GM04503 (cell line): ENCODE measurements at places on chromosomes 7 and 10.

DNA sequence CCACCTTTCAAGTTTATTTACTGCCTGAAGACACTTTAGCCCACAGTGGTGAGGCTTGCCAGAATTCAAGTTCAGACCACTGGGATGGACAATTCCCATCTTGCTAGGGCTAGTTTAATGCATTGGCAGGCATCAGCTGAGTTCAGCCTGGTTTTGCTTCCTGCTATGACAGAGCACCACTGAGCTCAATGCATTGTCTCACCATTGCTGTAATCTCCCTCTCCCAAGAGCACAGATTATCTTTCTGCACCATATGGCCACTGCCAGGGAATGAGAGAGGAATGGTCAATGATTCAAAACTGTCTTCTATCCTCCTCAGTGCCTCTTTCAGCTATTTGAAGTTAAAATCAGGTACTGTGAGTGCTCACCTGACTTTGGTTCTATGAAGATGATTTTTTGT lies 160.8 kb downstream of the XPNPEP1 start:
- DNase-seq: no peak

- DNase-seq: no peak
These were observed 651.1 kb downstream of the SORCS3 start for GRCh38 chr10:105292236-105292635.

- no peak for DNase-seq
These were observed 299.7 kb upstream of the AKR1E2 start for GRCh38 chr10:4526311-4526731.

DNA sequence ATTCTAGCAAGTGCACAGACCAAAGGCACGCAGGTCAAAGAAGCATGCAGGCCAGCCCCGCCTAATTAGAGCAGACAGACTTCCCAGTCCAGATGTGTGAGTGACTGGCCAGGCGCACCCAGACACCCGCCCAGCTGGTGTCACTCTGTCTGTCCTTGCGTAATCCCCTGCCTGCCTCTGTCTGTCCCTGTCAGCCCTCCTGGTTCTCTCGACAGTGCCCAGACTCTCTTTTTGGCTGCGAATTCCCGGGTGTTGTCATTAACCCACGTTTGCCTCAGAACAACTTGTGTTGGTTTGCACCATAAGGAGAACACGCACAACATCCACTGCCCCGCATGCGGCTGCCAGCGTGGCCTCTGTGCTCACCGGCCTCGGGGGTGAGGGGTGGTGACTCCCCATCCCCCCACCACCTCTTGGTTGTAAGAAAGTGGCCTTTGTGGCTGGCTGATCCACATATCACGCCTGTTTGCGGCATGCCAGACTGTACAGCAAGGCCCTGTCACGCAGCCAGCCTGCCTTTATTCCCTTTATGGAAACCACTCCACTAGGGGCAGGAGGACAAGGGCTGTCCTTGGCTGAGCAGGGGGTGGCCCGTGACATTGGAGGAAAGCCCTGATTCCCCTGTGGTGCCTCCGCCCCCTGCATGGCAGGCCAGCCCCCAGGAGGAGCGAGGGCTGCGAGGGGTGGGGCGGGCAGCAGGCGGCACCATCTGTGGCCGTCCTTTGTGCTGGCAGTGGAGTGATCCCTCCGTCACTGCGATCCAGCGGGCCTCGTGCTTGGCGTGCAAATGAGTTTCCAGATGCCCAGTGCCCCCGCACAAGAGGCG lies 72.8 kb upstream of the PPIF start:
- DNase-seq: peak; percentile 45

DNA sequence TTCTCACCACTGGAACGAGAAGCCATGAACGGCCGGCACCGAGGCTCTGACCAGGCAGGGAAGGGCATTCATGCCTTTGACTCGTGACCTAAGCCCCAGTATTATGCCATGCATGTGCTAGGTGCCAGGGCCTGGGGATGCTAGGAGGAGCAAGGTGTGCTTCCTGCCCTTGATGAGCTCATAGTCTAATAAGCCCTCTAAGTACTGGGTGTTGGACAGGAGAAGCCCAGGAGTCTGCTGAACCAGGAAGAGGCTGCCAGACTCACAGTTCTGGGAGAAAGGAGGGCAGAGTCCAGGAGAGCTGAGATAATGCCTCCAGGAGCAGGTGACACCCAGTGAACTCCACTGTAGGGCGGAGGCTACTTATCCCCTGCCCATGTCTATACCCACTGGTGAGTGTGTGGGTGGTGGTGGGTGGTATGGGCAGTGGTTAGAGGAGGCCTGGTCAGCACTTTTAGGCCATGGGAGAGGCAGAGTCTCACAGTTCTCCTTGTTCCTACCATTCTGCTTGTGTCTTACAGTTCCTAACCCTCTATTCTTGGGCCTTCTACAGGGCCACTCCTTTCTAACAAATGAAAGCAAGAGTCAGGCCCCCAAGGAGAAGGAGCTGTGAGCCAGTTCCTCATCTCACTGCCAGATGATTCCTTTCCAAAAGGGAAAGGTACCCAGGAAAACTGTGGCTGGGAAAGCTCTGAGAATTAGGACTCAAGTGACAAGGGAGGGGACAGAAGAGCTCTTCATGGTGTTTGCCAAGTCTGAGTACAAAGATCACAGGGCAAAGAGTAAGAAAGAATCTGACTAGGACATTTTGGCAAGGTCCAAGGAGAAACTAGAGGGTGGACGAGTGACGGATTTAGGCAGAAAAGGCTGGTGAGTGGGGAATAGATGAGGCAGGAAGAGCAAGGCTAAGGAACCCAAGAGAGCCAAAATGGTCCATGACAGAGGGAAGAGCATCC lies 3.6 kb upstream of the MXI1 start:
- no peak for DNase-seq

- DNase-seq: no peak
These were observed 164.6 kb downstream of the ADARB2 start for GRCh38 chr10:1572519-1573333.

DNA sequence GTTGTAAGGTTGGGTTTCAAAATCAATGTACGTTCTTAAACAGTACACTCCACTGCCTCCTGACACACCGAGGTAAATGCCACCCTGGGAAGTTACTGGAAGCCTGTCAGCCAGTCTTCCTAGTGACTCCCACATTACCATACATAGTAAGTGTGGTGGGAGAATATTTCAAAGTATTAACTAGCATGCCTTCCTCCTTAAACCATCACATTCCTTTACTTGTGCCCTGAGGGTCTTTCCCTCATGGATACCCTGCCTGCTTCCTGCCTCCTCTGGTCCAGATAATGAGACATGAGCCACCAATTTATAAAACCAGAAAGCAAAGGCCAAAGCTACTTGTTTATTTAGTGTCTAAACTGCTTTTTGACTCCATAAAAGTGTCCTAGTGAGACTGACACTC lies 23.3 kb upstream of the SORCS3 start:
- no peak for DNase-seq

- no peak for DNase-seq
These were observed 9.4 kb downstream of the ABCC2 start for GRCh38 chr10:99791831-99792230.

DNA sequence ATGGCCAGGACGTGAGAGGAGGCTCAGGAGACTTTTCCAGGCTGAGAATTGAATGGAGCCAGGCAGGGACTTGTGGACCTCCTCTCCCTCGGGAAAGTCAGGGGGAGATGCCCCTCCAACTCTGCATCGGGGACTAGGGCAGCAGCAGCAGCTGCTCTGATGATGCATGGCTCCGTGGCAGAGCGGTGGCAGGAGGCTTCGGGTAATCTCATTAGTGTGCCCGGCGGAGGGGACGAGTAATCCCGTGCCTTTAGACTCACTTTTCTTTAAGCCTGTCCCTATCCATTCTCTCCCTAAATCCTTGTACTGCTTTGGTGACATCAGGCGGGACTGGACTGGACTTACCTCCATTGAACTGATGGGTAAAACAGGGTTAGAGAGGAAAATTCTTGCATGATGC lies 75.1 kb downstream of the ZMIZ1 start:
- no peak for DNase-seq

- no peak for DNase-seq
These were observed 173.0 kb upstream of the ADCY1 start for GRCh38 chr7:45401155-45401554.

- no peak for DNase-seq
These were observed 45.4 kb upstream of the CACNB2 start for GRCh38 chr10:18094793-18095192.

DNA sequence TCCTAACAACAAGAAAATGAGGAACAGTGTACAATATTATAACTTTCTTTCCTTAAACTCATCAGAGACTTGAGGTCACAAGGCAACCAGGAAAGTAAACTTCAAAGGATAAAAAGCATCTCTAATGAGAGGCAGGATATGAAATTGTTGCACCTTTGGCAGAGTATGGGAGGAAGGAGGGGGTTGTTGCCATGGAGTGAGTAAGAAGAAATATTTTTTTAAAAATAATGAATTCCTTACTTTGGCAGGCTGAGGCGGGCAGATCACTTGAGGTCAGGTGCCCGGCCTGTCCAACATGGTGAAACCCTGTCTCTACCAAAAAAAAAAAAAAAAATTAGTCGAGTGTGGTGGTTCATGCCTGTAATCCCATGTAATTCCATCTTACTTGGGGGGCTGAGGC lies 21.1 kb upstream of the CHN2 start:
- no peak for DNase-seq

- no peak for DNase-seq
These were observed 168.6 kb downstream of the NRP1 start for GRCh38 chr10:33165911-33166310.

GRCh38 chr7:156780724-156781455 lies 112.1 kb downstream of the LMBR1 start:
- DNase-seq: no peak

GRCh38 chr7:50832744-50833143 lies 50.0 kb upstream of the GRB10 start:
- no peak for DNase-seq

DNA sequence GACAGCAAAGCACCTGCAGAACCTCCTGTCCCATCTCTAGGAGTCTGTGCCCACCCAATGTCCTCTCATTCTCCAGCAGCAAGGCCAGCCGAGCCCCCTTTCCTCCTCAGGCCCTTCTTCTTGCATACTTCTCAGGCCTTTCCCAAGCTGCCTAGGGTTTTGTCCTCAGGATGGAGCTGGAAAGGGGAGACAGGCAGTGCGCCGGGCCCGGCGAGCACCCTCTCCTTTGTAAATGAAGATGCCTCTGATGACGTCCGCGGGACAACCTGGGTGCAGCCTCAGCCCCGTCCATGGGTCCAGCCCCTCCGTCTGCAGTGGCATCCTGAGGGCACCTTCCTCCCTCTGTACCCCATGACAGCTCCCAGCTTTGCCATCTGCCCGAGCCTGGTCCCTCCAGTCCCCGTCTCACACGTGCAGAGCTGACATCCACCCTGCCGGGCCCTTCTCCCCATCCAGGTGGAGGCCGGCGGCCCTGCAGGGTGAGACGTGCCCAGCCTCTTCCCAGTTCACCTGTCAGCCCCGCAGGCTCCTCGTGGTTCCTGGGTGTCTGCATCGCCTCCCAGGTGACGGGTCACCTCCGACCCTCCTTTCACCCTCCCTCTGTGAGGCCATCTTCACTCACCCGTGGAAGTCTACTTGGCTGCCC lies 36.4 kb downstream of the JAKMIP3 start:
- no peak for DNase-seq

- no peak for DNase-seq
These were observed 10.9 kb downstream of the CTTNBP2 start for GRCh38 chr7:117862378-117862777.

GRCh38 chr7:50771120-50772002 lies 11.3 kb downstream of the GRB10 start:
- DNase-seq: no peak

GRCh38 chr7:93117852-93118530 lies at the start of gene SAMD9:
SAMD9 (minus strand) TSS chr7:93117979; CDS start chr7:93106097, 11,882 bp downstream.
- peak; percentile 60 for DNase-seq

- DNase-seq: no peak
These were observed 3.3 kb downstream of the MRPS33 start for GRCh38 chr7:141011443-141011842.

GRCh38 chr7:18265611-18266281 lies 229.8 kb upstream of the HDAC9 start:
- DNase-seq: no peak
